ENCODE measurements at places on chromosomes 6 and 20.
A peak's percentile ranks its signal among the peaks of the same experiment; 100 is the strongest.

GRCh38 chr20:37828684-37829083 is 74.2 kb upstream of the VSTM2L start:
- no peak for DNase-seq

GRCh38 chr20:58640446-58640845 is 10.6 kb upstream of the STX16 start:
- DNase-seq, result no peak

GRCh38 chr20:53975761-53976160 is 94.6 kb downstream of the BCAS1 start:
- no peak for DNase-seq

DNA sequence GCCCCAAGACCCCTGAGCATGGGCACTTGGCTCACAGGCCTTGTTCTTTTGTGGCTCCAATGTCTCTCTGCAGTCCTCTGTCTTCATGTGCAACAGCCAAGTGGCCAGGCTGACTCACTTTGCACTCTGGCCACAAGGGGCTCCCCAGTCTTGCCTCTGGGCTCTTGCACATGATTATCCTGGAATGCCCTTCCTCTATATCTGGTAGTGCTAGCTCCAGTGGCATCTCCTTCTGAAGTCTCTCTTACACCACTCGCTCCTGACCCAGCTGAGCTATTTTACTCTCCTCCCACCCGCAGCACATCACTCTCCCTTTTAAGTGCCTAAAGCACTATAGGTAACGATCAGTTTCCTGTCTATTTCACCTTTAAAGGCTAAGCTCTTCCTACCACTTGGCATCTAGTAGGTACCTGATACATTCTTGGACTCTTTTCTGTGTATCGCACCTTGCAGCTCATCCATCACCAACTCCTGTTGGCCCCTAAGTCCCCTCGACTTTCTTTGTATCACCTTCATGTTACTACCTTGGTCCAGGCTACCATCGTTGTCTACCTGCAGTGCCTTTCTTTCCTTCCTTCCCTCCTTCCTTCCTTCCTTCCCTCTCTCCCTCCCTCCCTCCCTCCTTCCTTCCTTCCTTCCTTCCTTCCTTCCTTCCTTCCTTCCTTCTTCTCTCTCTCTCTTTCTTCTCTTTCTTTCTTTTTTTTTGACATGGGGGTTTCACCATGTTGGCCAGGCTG is 211.9 kb upstream of the RNF24 start:
- no peak for DNase-seq

DNA sequence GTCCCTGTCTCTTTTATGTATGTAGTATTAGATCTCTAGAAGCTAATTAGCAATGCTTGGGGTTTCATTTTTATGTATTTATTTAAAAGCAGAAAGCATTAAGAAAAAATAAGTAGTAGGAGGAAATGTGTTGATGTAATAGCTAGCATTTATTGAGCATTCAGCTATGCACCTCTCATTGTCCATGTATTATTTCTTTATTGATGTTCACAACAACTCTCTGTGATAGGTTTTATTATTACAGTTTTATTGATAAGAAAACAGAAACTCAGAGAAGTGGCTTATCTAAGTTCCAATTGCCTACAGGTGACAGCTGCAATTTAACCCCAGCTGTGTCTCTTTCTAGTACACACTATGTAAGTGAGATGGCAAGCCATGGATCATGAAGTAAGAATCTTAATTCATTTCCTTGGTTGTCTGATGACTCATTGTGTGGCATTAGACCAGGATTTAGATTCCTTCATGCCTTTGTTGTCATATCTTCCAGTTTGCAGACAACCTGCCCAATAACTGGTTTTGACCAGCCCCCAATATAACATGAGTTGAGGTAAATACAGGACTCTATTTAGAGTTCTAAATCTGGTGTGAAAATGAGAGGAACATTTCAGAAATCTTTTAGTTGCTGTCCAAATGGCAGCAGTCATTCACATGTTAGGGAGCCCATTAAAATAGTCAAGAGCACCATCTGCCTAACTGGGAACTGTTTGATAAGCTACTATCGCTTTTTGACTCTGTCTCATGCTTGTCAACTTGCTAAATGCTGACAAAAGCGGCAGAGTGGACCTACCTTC is 170.8 kb upstream of the PHACTR1 start:
- DNase-seq, result no peak

DNA sequence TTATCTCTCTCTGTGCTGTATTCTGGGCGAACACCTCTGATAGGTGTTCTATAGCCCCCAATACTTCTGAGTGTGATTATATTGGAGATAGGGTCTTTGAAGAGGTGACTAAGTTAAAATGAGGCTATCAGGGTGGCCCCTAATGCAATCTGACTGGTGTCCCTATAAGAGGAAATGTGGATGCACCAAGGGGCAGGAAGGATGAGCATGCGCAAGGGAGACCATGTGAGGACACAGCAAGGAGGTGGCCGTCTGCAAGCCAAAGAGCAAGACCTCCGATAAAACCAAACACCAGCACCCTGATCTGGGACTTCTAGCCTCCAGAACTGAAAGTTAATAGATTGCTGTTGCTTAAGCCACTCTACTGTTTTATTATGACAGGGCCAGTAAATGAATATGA is 69.2 kb downstream of the CHMP4B start:
- no peak for DNase-seq

DNA sequence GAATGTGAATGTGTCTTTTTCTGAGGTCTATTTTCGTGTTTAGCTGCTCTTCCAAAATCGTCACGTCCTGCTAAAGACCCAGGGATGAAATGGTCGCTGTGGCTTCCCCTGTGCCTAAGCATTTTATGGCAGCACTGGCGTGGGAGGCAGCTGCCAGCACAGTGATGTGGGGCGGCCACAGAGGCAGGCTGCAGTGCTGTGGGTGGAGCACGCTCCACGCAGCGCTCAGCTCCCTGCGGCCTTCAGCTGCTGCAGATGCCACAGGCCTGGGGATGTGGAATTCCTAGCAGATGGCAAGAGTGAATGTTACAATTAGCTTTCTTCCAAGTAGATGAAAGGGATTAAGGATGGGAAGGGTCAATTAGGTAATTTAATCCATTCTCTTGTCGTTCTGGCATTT is 242.6 kb downstream of the SMOC2 start:
- no peak for DNase-seq

DNA sequence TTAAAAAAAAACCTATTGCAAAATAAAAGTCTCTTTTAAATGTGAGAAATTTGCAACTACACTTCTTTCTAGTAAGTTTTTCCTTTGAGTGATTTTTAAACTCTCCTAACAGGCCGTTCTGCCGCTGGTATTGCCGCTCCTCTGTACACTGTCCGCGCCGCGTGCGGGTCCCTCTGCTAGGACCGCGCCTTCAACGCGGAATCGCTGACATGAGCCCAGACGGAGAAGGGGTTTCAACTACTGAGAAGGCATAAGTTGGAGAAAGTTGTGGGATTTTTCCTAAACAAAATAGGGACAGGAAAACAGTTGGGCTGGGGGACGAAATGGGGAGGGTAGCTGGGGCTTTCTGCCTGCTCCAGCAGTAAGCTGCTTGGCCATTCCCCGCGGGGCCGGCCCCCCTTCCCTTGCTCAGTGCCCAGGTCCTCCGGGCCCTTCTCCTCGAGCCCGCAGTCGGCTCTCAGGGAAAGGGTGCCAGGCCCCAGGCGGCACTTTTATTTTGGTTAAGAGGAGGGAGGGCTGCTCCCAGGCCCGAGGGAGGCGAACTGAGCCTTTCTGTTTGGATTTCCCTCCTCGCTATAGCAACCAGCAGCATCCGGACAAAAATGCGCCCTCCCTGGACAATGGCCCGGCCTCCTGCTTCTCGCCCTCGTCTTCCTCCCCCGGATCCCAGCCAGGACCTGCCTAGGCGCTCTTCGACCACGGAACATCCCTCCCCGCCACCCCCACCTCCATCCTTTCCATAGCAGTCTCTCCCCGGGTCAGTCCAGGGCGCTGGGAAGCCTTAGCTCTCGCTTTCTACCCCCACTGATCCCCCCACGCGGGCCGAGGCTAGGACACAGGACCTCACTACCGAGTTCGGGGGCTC is 6.8 kb upstream of the POU3F2 start:
- no peak for DNase-seq

GRCh38 chr6:7546020-7546369 is 4.5 kb downstream of the DSP start:
- DNase-seq, result no peak

- DNase-seq, result peak; percentile 90
Measured at GRCh38 chr20:50192364-50193198, 2.0 kb downstream of the CEBPB start.

- no peak for DNase-seq
Measured at GRCh38 chr6:20688710-20689500, 154.6 kb downstream of the CDKAL1 start.

DNA sequence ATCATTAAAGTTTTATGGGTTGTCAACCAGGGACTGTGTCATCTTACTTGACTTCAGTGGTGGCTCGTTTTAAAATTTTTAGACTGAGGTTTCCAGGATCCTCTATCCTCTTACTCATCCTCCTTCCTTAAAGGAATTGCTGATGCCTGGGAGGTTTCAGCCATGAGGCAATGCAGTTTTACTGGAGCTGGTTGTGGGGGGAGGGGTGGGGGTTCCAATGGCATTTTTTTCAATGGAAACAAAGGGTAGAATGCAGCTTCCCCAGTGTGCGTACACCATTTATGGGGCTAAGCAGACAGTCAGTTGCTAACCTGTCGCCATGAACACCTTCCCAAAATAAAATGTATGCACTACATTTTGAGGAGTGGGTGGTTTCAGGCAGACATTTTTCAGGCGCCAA is 88.0 kb downstream of the METTL24 start:
- DNase-seq, result no peak

DNA sequence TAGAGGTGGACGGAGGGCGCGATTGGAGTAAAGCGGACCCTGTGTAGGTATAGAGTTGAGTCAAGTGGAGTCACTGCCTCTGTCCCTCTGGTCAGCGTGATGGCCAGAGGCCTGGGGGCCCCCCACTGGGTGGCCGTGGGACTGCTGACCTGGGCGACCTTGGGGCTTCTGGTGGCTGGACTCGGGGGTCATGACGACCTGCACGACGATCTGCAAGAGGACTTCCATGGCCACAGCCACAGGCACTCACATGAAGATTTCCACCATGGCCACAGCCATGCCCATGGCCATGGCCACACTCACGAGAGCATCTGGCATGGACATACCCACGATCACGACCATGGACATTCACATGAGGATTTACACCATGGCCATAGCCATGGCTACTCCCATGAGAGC is 479 bp downstream of the SLC39A7 start:
- DNase-seq, result peak; percentile 74

GRCh38 chr6:24822696-24823095 is 24.0 kb upstream of the ARMH2 start:
- no peak for DNase-seq

- no peak for DNase-seq
Measured at GRCh38 chr20:62642666-62643520, 590 bp downstream of the SLCO4A1 start.

DNA sequence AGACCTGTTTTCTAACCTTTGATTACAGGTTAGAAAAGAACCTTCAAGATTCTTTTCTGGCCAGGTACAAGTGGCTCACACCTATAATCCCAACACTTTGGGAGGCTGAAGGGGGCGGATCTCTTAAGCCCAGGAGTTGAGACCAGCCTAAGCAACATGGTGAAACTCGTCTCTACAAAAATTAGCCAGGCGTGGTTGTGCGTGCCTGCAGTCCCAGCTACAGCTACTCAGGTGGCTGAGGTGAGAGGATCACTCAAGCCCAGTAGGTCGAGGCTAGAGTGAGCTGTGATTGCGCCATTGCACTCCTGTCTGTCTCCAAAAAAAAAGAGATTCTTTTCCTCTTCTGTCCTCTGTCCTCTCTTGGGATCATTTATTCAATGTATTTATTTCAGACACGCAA is 14.5 kb downstream of the PPIL1 start:
- DNase-seq, result no peak

DNA sequence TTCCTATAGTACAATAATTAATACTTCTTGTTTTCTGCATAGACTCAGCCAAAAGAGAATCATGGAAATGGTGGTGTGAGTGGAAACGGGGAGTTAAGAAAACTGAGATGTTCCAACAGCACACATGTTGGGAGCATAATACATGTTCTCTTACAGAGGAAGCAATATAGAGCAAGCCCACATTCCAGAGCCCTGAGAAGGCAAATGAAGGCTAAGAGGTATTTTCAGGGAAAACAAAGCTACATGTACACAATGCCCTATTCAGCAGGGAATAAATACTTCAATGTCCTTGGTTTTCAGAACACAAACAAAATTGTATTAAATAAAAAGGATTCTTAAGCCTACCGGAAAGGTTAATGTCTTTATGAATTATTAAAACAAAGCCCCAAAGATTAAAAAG is 35.1 kb upstream of the SMIM8 start:
- no peak for DNase-seq

- no peak for DNase-seq
Measured at GRCh38 chr20:54133434-54134427, 40.1 kb downstream of the CYP24A1 start.

DNA sequence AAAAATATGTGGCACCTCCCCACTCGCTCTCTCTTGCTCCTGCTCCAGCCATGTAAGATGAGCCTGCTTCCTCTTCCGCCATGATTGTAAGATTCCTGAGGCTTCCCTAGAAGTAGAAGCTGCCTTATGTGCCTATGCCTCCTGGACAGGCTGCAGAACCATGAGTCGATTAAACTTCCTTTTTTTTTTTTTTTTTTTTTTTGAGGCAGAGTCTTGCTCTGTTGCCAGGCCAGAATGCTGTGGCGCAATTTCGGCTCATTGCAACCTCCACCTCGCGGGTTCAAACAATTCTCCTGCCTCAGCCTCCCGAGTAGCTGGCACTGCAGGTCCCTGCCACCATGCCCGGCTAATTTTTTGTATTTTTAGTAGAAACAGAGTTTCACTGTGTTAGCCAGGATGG is 112.5 kb downstream of the FAM217A start:
- no peak for DNase-seq

DNA sequence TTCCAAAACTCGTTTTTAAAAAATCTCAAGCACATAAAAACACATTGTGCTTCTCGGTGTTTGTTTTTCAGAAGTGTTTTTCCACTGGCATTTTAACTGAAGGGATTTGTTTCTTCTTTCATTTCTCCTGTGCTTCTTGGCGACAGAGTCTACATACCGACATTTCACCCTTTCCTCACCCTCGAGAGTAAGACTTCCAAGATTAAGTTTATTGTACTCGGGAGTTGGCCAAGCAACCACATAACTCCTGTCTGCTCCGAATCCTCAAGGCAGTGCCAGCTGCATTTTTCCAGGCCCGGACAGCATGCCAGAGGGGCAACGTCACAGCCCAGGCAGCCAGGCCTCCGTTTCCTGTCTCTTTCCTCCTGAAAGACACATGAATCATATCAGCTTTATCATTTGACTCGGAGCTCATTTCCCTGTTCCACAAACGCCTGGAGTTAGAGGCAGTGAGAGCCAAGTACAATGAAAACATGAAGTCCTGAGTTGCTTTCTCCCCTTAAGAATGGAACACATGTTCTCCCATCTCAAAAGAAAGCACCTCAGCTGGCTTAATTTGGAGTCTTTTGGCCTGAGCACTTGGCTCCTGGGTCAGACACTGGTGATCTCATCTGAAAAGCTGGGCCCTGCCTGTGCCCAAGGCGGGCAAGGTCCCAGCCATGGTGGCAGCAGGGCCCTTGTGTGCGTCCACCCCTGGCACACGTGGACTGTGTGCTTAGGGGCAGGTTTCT is 23.2 kb upstream of the FAM50B start:
- DNase-seq, result peak; percentile 99
